Gastrocnemius medialis (tissue), 4 donors: ENCODE measurements at places on chromosomes 11 and 22. TPM values are rescaled to one million over a fixed set of nuclear protein-coding genes. Genes with fewer than 3 reads are reported as not detected.

GRCh38 chr11:2320568-2321310 lies 18.9 kb downstream of the TSPAN32 start:
- DNase-seq: no peak

GRCh38 chr11:20002312-20003216 lies 157.7 kb downstream of the DBX1 start:
- no peak for DNase-seq

- DNase-seq: no peak
Observed at GRCh38 chr11:121996574-121996973, 119.4 kb downstream of the BLID start.

- DNase-seq: no peak
Observed at GRCh38 chr11:109933126-109933525, 160.1 kb upstream of the ZC3H12C start.

DNA sequence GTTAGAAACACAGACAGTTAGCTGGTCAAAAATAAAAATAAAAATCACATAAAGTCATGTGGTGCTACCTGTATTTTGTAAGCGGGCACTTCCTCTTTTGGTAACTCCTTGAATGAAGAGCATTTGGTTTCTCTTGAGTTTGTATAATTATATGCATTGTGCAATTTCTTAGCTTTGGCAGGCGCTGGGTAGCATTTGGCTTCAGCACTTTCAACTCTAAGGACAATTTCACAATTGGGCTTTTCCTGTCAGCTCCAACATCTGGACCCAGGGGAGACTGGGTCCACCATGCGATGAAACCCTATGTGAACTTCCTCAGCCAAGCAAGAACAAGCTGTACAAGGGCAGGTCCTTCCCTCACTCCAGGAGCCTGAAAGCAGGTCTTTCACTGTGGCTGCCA lies 169.1 kb downstream of the RRAS2 start:
- peak; percentile 69 for DNase-seq

Gene MAPK8IP1
- total RNA-seq: 1.4 TPM

Gene DDX25
- not detected for total RNA-seq

Gene CHST1
- total RNA-seq: 4.5 TPM

Gene EIF4ENIF1
- 16.8 TPM for total RNA-seq
